AG09309 (cell line): ENCODE measurements at places on chromosomes 13 and 19.
A peak's percentile ranks its signal among the peaks of the same experiment; 100 is the strongest.

- DNase-seq, result no peak
These were observed 23.3 kb downstream of the UFM1 start for GRCh38 chr13:38372820-38373383.

GRCh38 chr19:46295401-46296201 is 1.2 kb upstream of the HIF3A start:
- DNase-seq, result no peak

DNA sequence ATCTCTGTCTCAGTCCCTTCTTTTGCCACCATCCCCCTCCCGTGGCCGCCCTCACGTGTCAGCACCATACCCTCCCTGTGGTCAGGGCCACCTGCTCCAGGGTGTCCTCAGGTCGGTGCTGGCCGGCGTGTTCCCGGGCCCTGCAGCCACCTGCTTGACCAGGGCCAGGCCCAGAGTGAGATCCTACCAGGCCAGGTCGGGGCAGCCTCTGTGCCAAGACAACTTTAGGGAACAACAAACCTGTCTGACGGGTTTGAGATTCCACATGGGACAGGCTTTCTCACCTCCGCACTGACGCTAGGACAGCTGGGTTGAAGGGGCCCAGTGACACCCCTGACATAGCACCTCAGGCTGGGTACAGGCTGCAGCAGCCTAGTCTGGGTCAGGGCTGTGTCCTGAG is 7.5 kb upstream of the SBNO2 start:
- no peak for DNase-seq

GRCh38 chr13:95195146-95195545 is 106.1 kb downstream of the ABCC4 start:
- DNase-seq, result no peak

- no peak for DNase-seq
These were observed 9.0 kb downstream of the RNASEH2B start for GRCh38 chr13:50918567-50918966.

GRCh38 chr13:23671377-23671776 is 101.2 kb downstream of the TNFRSF19 start:
- DNase-seq, result peak; percentile 28

- DNase-seq, result no peak
These were observed 13.8 kb downstream of the EPS8L1 start for GRCh38 chr19:55089342-55089944.

- no peak for DNase-seq
These were observed 4.0 kb downstream of the SERPINE3 start for GRCh38 chr13:51343475-51343874.

GRCh38 chr19:784541-784940 is 12.7 kb upstream of the PTBP1 start:
- no peak for DNase-seq

DNA sequence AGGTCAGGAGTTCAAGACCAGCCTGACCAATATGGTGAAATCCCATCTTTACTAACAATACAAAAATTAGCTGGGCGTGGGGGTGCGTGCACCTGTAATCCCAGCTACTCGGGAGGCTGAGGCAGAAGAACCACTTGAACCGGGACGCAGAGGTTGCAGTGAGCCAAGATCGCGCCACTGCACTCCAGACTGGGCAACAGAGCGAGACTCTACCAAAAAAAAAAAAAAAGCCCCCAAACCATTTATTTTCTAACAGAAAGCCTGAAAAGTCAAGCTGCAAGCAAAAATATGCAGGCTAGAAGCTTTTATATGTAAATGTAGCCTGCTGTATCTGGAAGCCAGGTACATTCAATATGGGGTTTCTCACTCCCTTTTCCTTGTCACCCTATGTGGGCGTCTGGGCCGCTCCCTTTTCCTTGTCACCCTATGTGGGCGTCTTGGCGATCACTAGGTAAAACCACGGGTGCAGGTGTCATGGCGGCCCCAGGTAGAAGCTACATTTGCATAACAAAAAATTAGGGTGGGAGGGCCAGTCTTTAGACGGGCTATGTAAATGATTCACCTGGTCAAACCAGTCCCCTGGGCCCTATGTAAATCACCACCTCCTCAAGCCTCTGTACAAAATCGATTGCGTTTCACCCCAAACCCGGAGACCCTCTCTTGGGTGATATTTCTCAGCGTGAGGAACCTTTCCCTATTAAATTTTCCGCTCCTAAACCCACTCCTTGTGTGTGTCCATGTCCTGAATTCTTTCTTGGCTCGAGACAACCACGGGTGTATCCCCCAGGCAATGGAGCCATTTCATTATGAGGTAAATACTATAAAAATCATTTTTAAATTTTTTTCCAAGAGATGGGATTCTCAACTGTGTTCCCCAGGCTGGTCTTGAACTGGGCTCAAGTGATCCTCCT is 2.1 kb downstream of the TRIM13 start:
- no peak for DNase-seq

- DNase-seq, result peak; percentile 14
These were observed 238.0 kb downstream of the LHFPL6 start for GRCh38 chr13:39364947-39365468.

DNA sequence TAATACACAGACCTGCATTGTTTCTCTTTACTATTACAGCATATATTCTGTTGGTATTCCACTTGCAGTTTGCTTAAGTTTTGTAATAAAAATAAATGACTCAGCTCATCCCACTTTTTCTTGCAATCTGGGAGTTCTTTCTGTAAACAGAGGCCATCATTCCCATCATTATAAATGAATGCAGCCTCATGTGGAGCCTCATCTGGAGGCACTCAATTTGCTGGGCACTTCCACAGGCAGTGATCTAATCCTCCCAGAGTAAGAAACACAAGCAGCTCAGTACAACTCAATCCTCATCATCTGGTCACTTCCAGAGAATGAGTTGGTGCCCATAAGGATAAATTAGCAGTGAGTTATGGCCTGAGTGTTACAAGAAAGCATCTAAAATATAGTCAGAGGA is 2801.9 kb downstream of the PCDH9 start:
- peak; percentile 21 for DNase-seq

DNA sequence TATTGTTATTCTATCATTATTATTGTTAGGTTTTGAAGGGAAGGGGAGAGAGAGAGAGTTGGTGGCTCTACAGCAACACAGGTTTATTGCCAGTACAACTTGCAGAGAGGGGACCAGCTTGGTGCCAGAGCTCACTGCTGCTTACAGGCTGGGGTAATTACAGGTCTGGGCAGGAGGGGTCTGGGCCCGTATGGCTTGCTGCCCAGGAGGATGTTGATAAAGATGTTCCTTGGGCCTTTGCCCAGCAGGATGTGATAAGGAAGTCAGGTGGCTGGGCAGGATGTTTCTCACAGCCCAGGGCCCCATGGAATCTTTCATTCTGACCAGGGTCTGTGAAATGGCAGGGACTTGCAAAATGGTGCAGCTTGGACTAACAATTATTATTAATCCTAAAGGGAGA is 64.2 kb upstream of the ZNF599 start:
- DNase-seq, result no peak

- no peak for DNase-seq
These were observed 143.6 kb upstream of the SLITRK1 start for GRCh38 chr13:84025824-84026223.
